Smooth muscle cell of the pulmonary artery (primary cell): ENCODE measurements at places on chromosomes 5 and 9. TPM values are rescaled to one million over a fixed set of nuclear protein-coding genes. Genes with fewer than 3 reads are reported as not detected.

The FAM114A2 gene
- 37.3 and 39.9 TPM in 2 replicates for total RNA-seq

The RNF208 gene
- total RNA-seq = 1.2 and 2.8 TPM in 2 replicates

The TMEM174 gene
- not detected in 2 replicates for total RNA-seq

The NTRK2 gene
- 1.0 and 18.4 TPM in 2 replicates for total RNA-seq

The NIPAL4 gene
- total RNA-seq = 0.07 TPM in 2 replicates

The SV2C gene
- under 0.01 TPM in 1 of 2 replicates, not detected in the other for total RNA-seq

The NKD2 gene
- total RNA-seq = 0.50 and 3.5 TPM in 2 replicates

The IFNA21 gene
- not detected in 2 replicates for total RNA-seq

The LRRC26 gene
- total RNA-seq = not detected in 2 replicates

The TLX3 gene
- total RNA-seq = not detected in 2 replicates

The NUTM2G gene
- not detected in 2 replicates for total RNA-seq

The MYOT gene
- not detected in 2 replicates for total RNA-seq

The ARL14EPL gene
- not detected in 2 replicates for total RNA-seq

The RARS1 gene
- total RNA-seq = 97.9 and 129 TPM in 2 replicates

The TRPM3 gene
- 4.5 and 9.9 TPM in 2 replicates for total RNA-seq

The BTNL8 gene
- total RNA-seq = not detected in 2 replicates

The PCDHGA3 gene
- 0.79 and 3.0 TPM in 2 replicates for total RNA-seq

The NUTM2F gene
- total RNA-seq = not detected in 2 replicates

The RELL2 gene
- 2.3 and 3.5 TPM in 2 replicates for total RNA-seq

The PCDHB11 gene
- total RNA-seq = 0.69 and 0.85 TPM in 2 replicates

The LHX3 gene
- not detected in 2 replicates for total RNA-seq

The TCF7 gene
- total RNA-seq = 0.40 and 0.98 TPM in 2 replicates

The OR1N1 gene
- total RNA-seq = not detected in 2 replicates

The BARHL1 gene
- total RNA-seq = not detected in 2 replicates

The CYSRT1 gene
- total RNA-seq = 0.33 and 0.66 TPM in 2 replicates

The DOCK2 gene
- 1.5 and 2.0 TPM in 2 replicates for total RNA-seq

The TXNDC8 gene
- not detected in 2 replicates for total RNA-seq

The PAX5 gene
- not detected in 2 replicates for total RNA-seq

The IFNA13 gene
- not detected in 2 replicates for total RNA-seq

The TSLP gene
- total RNA-seq = 3.2 and 15.6 TPM in 2 replicates

The HOMER1 gene
- 7.4 and 11.0 TPM in 2 replicates for total RNA-seq

The CCDC171 gene
- 2.2 and 2.4 TPM in 2 replicates for total RNA-seq

The ARID3C gene
- total RNA-seq = 0.13 and 0.36 TPM in 2 replicates

The MAMDC4 gene
- total RNA-seq = 4.6 and 6.5 TPM in 2 replicates
